Mesothelial cell of epicardium (in vitro differentiated cells): ENCODE measurements at places on chromosomes 3 and 15. TPM values are rescaled to one million over a fixed set of nuclear protein-coding genes. Genes with fewer than 3 reads are reported as not detected.
A peak's percentile ranks its signal among the peaks of the same experiment; 100 is the strongest.

Gene SNX22
- total RNA-seq = 0.78 to 0.91 TPM (median 0.79 TPM) in 3 replicates

Gene ANKRD63
- total RNA-seq = 0.31 to 0.59 TPM (median 0.44 TPM) in 3 replicates

Gene SLC7A14
- total RNA-seq = 5.4 to 6.6 TPM (median 6.5 TPM) in 3 replicates

Gene CP
- 22.6 to 28.4 TPM (median 24.2 TPM) in 3 replicates for total RNA-seq

Gene LHFPL4
- total RNA-seq = not detected in 3 replicates

Gene GUCA1C
- total RNA-seq = not detected in 3 replicates

Gene ROBO2
- 82.3 to 90.3 TPM (median 82.4 TPM) in 3 replicates for total RNA-seq

Gene GOLGA8Q
- 0.49 to 1.9 TPM (median 0.87 TPM) in 3 replicates for total RNA-seq

- no peaks in the 10 kb centered on the region for H3K36me3 ChIP-seq
- peaks cover 6% of the 10 kb centered on the region for H3K4me1 ChIP-seq
- H3K27ac ChIP-seq = no peak overlapping the region
- H3K27me3 ChIP-seq = peaks cover 2% of the 10 kb centered on the region
These were observed 57.4 kb downstream of the HRH1 start for GRCh38 chr3:11211531-11212298.

DNA sequence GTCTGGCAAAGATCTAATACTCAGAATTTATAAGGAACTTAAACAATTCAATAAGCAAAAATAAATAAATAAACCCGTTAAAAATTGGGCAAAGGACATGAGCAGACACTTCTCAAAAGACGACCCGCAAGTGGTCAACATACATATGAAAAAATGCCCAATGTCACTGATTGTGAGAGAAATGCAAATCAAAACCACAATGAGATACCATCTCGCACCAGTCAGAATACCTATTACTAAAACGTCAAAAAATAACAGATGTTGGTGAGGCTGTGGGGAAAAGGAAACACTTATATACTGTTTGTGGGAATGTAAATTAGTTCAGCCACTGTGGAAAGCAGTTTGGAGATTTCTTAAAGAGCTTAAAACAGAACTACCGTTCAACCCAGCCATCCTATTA, 188.0 kb upstream of the MRPL3 start:
- peaks cover 8% of the 10 kb centered on the region for H3K27me3 ChIP-seq
- no peaks in the 10 kb centered on the region for H3K36me3 ChIP-seq
- H3K4me3 ChIP-seq = no peak overlapping the region
- no peak for DNase-seq
- H3K27ac ChIP-seq = no peak overlapping the region
- H3K4me1 ChIP-seq = no peaks in the 10 kb centered on the region

DNA sequence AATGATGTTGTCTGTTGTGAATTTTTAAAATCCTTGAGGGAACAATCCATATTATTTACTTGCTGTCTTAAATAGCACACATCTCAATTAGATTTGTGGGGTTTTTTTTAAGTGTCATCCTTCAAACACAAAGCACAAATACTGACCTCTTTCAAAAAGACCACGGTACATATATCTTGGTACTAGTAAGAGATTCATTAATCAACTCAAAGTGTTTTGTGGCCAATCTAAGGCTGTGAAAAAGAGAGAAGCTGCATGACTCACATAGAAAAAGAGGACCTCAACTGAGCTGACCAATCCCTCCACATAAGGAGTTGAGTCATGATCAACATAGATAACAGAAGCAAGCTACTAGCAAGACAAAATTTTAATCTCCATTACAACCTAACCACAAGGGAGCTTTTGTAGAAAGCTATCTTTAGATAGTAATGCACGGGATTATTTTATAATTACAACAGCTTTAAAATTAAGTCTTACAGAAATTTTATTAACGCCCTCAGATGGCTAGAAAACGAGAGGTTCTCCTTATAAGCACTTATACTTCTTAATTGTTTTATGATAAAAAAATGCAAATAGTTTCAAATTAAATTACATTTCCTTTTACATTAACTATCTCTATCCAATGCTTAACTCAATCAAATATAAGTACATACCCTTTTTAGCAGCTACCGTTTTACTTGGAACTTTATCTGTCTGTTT, 60.5 kb downstream of the TOP2B start:
- H3K27ac ChIP-seq = peak overlapping the region; percentile 65
- no peak overlapping the region for H3K4me3 ChIP-seq
- no peaks in the 10 kb centered on the region for H3K27me3 ChIP-seq
- peaks cover 3% of the 10 kb centered on the region for H3K4me1 ChIP-seq

GRCh38 chr15:38687775-38688495, 123.3 kb upstream of the RASGRP1 start:
- no peaks in the 10 kb centered on the region for H3K36me3 ChIP-seq
- no peaks in the 10 kb centered on the region for H3K27me3 ChIP-seq
- DNase-seq = no peak

- H3K27ac ChIP-seq = no peak overlapping the region
- no peaks in the 10 kb centered on the region for H3K27me3 ChIP-seq
- no peak for DNase-seq
These were observed 40.0 kb downstream of the USP3 start for GRCh38 chr15:63544258-63545026.

GRCh38 chr15:26201177-26201858, 338.2 kb upstream of the ATP10A start:
- no peak overlapping the region for H3K4me3 ChIP-seq
- peaks cover 23% of the 10 kb centered on the region for H3K27me3 ChIP-seq
- no peaks in the 10 kb centered on the region for H3K4me1 ChIP-seq
- no peaks in the 10 kb centered on the region for H3K36me3 ChIP-seq

DNA sequence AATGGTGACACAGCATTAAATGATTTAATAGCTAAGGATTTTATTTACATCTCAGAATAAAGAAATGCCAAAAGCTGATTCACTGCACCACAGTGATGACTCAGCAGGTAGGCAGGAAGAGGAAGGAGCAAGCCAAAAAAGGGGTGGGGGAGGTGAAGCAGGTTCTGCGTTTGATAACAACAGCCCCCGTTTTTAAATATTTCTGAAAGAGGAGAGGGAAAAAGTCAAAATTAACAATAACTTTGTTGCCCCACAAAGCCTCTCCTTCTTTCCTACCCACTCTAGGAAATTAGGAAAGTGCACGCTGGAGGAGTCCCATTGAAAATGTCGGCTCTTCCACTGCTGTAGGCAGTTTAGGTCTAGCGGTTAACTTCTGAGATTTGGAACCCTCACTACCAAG, 9.9 kb upstream of the CCDC54 start:
- no peaks in the 10 kb centered on the region for H3K27me3 ChIP-seq
- H3K4me3 ChIP-seq = no peak overlapping the region
- no peak for DNase-seq
- peaks cover 27% of the 10 kb centered on the region for H3K4me1 ChIP-seq

- no peak overlapping the region for H3K27ac ChIP-seq
- peaks cover 25% of the 10 kb centered on the region for H3K27me3 ChIP-seq
- DNase-seq = peak; percentile 38
- no peaks in the 10 kb centered on the region for H3K36me3 ChIP-seq
These were observed 283.1 kb downstream of the FGF12 start for GRCh38 chr3:192444096-192444790.

- DNase-seq = peak; percentile 73
- peak within 1 kb of the TSS; percentile 89 for H3K27ac ChIP-seq
- no peaks in the 10 kb centered on the region for H3K27me3 ChIP-seq
These were observed at the start of gene ABHD17C for GRCh38 chr15:80695099-80695910. Gene ABHD17C (plus strand): TSS chr15:80695310. CDS start chr15:80695430, 120 bp downstream.

DNA sequence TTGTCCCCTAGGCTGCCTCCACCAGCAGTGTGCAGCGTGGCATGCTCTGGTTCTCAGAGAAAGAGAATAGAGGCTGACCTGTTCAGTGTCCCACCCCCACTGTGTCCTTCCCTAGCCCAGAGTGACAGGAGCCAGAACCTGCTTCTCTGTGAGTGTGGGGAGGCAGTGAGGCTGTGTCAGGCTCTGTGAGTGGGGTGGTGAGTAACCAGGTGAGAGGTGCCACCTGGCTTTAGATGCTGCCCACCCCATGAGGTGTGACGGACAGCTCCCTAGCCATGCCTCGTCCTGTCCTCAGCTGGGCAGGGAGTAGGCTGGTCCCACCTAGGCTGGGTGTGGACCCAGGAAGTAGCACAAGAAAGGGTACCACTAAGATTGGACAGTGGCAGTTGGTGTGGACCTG, 6.3 kb downstream of the TEX264 start:
- no peaks in the 10 kb centered on the region for H3K27me3 ChIP-seq
- no peak for DNase-seq
- H3K27ac ChIP-seq = no peak overlapping the region
- peaks cover 14% of the 10 kb centered on the region for H3K4me1 ChIP-seq
- no peak overlapping the region for H3K4me3 ChIP-seq
- H3K36me3 ChIP-seq = peaks cover 5% of the 10 kb centered on the region

GRCh38 chr3:196843435-196844110, 24.1 kb upstream of the SENP5 start:
- no peak for DNase-seq
- no peaks in the 10 kb centered on the region for H3K36me3 ChIP-seq
- no peaks in the 10 kb centered on the region for H3K4me1 ChIP-seq
- no peak overlapping the region for H3K27ac ChIP-seq
- H3K4me3 ChIP-seq = no peak overlapping the region
- no peaks in the 10 kb centered on the region for H3K27me3 ChIP-seq

DNA sequence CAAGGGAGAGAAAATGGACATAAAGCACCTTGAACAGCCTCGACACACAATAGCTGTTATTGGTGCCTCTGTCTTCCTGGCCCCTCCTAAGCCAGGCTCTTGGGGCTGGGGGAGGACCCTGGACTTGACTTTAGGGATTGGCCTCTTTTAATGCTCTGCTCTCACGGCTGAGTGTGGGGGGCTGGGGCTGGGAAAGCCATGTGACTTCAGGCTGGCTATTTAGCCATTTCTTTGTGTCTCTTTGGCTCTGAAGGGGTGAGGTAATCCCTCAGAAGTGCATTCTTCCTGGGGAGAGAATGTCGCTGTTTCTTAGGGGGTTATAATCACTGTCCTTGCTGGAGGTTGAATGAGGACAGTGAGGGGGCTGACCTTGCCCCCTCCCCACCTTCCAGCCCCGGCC, 26.2 kb downstream of the MAGEF1 start:
- no peak for DNase-seq
- no peaks in the 10 kb centered on the region for H3K36me3 ChIP-seq
- H3K4me1 ChIP-seq = peaks cover 38% of the 10 kb centered on the region
- no peaks in the 10 kb centered on the region for H3K27me3 ChIP-seq

DNA sequence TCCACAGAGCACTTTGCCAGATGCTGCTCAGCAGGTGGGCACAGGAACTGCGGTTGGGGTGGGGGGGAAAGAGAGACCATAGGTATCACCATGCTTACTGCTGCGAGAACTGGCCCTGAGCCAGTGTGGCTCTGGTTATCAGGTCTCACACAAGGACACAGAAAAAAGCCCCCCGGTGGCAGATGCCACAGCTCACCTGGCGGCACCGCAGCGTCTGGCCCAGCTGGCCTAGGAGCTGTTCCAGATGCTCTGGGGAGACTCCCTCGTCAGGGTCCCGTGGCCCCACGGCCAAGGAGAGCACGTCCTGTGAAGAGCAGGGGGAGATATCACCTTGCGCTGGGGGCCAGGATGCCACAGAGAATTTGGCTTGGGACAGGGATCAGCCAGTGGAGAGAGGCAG, 10.8 kb downstream of the CDAN1 start:
- no peak overlapping the region for H3K27ac ChIP-seq
- no peak for DNase-seq
- H3K4me1 ChIP-seq = peaks cover 5% of the 10 kb centered on the region
- peaks cover 24% of the 10 kb centered on the region for H3K36me3 ChIP-seq

- H3K27me3 ChIP-seq = no peaks in the 10 kb centered on the region
- peaks cover 28% of the 10 kb centered on the region for H3K4me1 ChIP-seq
- H3K36me3 ChIP-seq = peaks cover 9% of the 10 kb centered on the region
- peak overlapping the region; percentile 72 for H3K27ac ChIP-seq
These were observed 85.1 kb downstream of the CCK start for GRCh38 chr3:42180901-42181300.

GRCh38 chr15:52288986-52289385, 6.6 kb downstream of the MYO5C start:
- peaks cover 20% of the 10 kb centered on the region for H3K27me3 ChIP-seq
- no peak for DNase-seq
- peak overlapping the region; percentile 44 for H3K27ac ChIP-seq
- peaks cover 21% of the 10 kb centered on the region for H3K4me1 ChIP-seq
- no peak overlapping the region for H3K4me3 ChIP-seq

GRCh38 chr3:16249336-16249735, 15.4 kb downstream of the DPH3 start:
- DNase-seq = no peak
- no peaks in the 10 kb centered on the region for H3K36me3 ChIP-seq
- no peaks in the 10 kb centered on the region for H3K4me1 ChIP-seq
- no peak overlapping the region for H3K4me3 ChIP-seq

DNA sequence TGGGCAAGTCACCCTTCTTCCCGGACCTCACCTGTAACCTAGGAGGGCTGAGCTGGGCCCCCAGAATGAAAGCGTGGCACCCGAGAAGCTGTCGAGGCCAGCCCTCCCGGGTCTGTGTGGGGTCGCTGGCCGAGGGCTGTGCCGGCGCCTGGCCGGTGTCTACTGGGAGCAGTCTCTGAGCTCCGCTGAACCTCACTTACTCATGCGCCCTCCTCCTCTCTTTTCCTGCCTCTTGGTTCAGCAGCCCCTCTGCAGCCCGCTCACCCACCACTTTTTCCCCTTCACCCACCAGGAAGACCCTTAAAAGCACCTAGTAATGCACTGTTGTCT, 419 bp downstream of the HYKK start:
- DNase-seq = no peak
- no peaks in the 10 kb centered on the region for H3K27me3 ChIP-seq
- H3K27ac ChIP-seq = peak overlapping the region; percentile 3
- no peaks in the 10 kb centered on the region for H3K36me3 ChIP-seq
- peaks cover 12% of the 10 kb centered on the region for H3K4me1 ChIP-seq
- H3K4me3 ChIP-seq = peak overlapping the region; percentile 83

DNA sequence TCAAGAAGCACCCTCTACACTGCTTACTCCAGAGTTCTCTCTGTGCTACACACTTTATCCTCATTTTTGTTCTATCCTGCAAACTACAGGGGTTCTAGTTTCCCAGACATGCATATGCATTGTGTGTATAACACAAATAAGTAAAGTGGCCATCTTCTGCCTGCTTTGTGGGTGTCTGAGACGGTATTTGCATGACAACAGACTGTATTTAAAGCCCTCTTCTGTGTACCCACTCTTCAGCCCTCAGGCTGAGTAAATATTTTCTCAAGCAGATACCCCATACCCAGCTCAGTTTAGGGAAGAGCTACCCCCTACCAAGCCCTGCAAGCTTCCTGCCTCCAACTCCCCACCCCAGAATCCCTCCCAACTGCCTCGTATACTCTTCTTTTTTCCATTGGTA, 31.7 kb downstream of the SYNPR start:
- no peak overlapping the region for H3K4me3 ChIP-seq
- DNase-seq = no peak
- H3K36me3 ChIP-seq = no peaks in the 10 kb centered on the region
- H3K27me3 ChIP-seq = peaks cover 14% of the 10 kb centered on the region

- H3K4me3 ChIP-seq = no peak overlapping the region
- DNase-seq = no peak
- peaks cover 10% of the 10 kb centered on the region for H3K4me1 ChIP-seq
- H3K27me3 ChIP-seq = peaks cover 2% of the 10 kb centered on the region
- H3K36me3 ChIP-seq = no peaks in the 10 kb centered on the region
These were observed 44.9 kb downstream of the TRIM69 start for GRCh38 chr15:44781128-44781810.

DNA sequence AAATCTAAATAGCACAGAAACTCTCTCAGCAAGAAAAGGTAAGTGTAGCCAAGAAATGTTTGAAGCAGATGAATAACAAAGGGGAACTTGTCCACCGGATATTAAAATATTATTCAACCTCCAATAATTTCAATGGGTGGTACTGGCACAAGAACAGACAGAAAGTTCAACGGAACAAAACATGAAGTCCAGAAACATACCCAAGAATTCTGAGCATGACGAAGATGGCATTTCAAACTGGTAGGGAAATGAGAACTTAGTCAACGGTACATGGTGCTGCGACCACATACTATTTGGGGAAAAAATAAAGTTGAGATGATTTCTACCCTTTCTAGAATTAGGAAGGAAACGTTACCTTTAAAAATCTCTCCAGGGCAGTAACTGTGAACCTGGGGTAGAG, 5.5 kb downstream of the CHSY1 start:
- H3K4me3 ChIP-seq = no peak overlapping the region
- H3K27ac ChIP-seq = peak overlapping the region; percentile 27
- H3K36me3 ChIP-seq = peaks cover 4% of the 10 kb centered on the region
- no peak for DNase-seq
- peaks cover 69% of the 10 kb centered on the region for H3K4me1 ChIP-seq
